ENCODE measurements at places on chromosomes 2 and 18.

DNA sequence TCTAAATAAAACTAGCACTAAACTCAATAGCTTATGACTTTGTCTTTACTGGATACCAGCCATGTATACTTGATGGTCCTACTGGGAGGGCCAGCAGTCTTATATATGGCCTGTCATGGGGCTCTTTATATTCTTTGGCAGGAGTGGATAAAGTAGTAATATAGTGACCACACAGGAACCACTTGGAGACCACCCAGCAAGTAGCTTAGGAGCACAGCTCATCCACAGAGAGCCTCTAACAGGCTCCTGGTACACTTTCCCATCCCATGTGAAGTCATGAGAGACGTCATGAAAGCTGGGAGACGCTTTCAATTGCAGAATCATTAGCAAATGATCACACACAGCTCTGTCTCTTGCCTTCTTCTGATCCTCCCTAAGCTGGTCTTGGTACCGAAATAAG is 360.9 kb upstream of the ACVR2A start:
- no peak for DNase-seq

DNA sequence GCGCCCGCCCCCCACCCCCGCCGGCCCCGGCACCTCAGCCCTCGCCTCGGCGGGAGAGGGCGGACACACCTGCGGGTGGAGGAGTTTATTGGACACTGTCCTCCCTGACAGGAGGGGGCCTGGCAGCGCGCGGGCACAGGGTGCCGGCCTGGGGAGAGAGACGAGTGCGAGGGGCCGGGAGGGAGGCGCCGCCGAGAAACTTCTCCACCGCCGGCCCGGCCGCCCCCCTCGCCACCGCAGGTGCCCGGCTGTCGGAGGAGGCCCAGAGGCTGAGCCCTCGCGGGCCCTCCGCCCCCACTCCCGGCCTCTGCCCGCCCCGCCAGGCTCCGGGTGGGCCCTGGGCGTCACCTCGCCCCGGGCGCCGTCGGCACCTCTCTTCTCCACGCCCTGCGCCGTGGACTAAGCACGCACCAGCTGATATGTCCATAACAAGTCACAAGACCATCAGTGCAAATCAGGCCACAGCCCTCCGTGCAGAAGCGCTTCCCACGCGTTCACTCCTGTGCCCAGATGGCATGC is 311.3 kb downstream of the CELF4 start:
- no peak for DNase-seq

- DNase-seq, result no peak
Observed at GRCh38 chr2:241140445-241140840, 8.8 kb downstream of the PASK start.

GRCh38 chr2:215466097-215466909 is 30.4 kb upstream of the FN1 start:
- DNase-seq, result no peak

- peak; percentile 86 for DNase-seq
Observed at GRCh38 chr2:219277703-219278654, 1.2 kb upstream of the DNAJB2 start.

GRCh38 chr2:69217333-69218080 is 169.5 kb downstream of the GFPT1 start:
- DNase-seq, result no peak
